ENCODE measurements at places on chromosomes 13 and 19. TPM values are rescaled to one million over a fixed set of nuclear protein-coding genes. Genes with fewer than 3 reads are reported as not detected.

Gene KRTDAP
- polyA plus RNA-seq = 0.52 TPM

DNA sequence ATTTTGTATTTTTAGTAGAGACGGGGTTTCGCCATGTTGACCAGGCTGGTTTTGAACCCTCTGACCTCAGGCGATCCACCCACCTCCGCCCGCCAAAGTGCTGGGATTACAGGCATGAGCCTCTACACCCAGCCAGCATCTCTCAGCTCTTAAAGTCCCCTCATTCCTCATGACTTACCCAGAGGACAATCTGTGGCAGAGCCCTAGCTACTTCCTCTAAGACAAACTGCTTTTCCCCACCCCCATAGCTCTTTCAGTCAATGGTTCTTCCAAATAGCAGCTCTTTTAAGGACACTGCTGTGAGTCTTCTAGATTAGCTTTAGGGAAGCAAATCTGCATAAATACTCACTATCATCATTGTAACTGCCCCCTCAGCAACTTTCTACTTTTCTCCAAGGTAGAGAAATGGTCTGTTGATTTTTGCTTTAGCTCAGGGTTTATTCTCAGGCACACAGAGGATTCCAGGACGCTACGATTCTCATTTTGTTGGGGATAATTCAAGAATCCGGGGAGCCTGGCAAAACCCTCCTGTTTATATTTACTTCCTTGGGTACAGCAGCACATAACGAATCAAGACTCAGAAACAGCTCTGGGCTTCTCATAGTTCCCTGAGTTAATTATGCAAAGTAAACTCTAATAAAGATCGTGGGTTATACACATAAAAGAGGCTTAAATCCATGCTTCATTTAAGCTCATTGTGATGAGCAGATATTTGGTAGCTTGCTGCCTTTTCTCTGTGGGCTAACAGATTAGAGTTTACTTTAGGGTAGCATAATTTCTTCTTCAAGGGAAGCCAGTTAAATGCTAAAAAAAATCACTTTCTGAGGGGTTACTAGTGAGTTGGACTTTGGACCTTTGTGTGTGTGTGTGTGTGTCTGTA, 357.4 kb downstream of the TDRD3 start:
- no peak for DNase-seq

DNA sequence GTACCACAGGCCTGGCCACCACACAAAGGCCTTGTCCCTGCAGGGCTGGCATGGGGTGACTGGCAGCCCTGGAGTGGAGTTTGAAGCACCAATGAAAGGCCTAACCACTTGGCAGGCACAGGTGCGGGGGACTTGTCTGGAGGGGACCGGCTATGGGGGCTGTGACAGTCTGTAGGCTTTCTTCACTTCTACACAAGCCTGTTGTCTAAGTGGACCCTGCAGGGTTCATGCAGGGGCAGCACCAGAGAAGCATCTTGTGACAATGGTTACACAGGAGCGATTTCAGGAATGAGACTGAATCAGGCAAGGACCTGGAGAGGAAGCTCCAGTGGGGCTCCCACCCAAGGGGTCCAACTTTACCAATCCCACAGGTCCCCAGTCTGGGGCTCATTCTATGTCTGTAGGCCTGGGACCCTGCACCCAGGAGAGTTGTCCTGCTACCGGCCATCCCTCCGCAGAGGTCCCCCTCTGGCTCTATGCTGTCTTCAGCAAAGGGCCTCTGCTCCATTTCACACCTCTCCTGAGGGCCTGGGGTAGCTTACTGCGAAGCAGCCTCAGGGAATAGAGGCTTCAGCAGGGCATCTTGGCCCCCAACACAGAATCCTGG, 2.3 kb upstream of the ZNF837 start:
- no peak for DNase-seq

DNA sequence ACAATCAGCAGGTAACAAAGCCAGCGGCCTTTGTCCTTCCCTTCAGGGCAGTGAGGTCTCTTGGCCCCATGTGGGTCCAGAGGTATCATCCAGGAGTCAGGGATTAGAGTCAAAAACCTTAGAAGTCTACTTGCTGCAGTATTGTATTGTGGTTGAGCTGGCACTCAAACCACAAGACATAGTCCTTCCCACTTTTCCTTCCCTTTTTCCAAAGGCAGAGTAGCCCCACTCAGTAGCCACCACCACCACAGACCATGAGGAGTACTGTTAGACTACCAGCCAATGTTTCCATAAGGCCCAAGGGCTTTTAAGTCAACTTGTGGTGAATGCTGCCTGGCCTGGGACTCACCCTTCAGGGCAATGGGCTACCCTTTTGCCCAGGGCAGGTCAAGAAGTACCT, 27.1 kb upstream of the CCNA1 start:
- DNase-seq = no peak

Gene TRPM4
- 29.4 TPM for polyA plus RNA-seq

All from left kidney (tissue), 8 donors.